ENCODE measurements at places on chromosomes 2 and 18. TPM values are rescaled to one million over a fixed set of nuclear protein-coding genes. Genes with fewer than 3 reads are reported as not detected.

GRCh38 chr2:104673225-104673624 is 180.7 kb upstream of the POU3F3 start:
- no peak for DNase-seq

- no peak for DNase-seq
Observed at GRCh38 chr2:14907014-14907612, 274.6 kb downstream of the LRATD1 start.

DNA sequence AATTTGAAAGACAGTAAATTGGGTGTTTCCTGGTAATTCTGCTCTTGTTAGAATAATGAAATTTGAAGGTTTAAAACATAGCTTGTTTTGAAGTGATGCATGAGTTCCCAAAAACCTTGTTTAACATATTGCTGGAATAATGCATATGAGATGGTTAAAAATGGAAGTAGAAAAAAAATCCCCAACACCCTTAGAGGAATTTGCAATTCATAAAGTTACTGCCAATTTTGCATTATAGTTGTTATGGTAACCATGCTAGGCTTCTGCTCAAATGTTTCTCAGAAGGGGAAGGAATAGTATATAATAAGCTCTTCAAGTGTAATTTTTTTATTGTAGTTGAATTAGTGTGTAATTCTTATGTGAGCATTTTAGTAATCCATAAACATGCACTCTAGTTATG is 49.1 kb downstream of the FASTKD2 start:
- DNase-seq, result no peak

GRCh38 chr2:61463769-61464475 is 7.0 kb downstream of the USP34 start:
- DNase-seq, result no peak

DNA sequence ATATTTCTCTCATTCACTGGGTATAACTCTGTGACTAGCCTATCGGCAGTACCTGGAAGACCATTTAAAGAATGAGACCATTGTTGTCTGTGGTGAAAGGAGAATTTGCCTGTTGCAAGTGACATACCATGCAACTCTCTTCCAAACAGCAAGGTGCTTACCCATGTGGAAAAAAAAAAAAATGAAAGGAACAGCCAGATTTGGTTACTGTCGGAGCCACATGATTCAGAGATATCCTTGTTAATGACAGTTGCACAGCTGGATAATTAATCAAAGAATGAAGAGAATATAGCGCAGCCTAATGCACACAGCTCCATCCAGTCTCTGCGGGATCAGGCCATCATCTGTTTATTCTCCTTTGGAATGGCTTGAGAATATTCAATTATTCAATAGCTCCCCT is 141.8 kb downstream of the HRH4 start:
- DNase-seq, result no peak

DNA sequence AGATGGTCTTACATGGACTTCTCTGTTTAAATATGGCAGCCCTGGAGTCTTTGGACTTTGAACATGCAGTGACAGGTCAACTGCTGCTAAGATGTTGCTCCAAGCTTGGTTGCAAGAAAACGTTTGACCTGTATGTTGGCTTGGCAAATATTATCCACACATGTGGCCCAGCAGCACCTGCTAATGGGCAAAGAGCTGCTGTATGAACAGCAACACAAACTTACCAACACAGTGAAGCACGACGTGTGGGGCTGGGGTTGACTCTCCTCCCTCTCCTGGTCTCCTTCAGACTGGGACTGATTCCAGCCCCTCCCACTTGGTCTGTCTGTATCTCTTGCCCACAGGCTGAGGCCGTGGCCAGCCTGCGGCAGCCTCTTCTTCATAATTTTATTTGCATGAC is 3.8 kb downstream of the KCNE4 start:
- no peak for DNase-seq

DNA sequence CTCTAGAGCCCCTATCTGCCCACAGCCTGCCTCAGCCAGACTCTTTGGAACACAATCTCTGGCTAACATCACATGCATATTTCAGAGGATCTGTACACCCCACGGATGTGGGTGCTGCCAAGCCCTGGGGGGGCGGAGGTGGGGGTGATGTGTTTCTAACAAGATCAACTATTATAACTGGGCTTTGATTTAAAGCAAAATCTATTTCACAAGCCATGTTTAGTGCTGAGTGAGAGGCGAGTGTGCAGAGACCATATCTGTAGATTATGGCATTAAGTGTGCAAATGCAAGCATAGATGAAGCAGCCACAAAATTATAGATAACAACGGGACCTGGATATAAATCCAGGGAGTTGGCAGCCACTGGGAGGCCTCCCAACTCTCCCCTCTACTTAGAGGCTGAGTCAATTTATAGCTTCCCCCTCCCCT is 135.8 kb upstream of the SMAD2 start:
- DNase-seq, result no peak

- no peak for DNase-seq
Observed at GRCh38 chr2:239991689-239992314, 33.3 kb downstream of the NDUFA10 start.

DNA sequence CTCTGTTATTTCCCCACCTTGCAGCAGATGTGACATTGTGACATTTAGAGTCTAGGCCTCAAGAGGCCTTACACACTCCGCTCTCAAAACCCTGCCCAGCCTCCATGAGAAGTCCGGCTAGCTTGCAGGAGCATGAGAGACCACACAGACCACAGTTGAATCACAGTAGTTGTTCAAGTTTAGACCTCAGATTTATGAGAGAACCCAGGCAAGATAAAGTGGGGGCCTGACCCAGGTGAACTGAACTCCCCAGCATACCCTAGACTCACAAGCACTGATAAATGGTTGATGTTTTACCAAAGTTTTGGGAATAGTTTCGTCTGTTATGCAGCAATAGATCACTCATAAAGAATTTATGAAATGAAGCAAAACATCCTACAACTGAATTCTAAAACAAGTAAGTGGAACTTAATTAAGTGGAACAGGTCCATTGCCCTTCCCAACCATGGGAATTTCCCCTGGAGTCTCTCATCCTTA is 4.7 kb upstream of the STAT1 start:
- no peak for DNase-seq

GRCh38 chr2:113078350-113078839 is 10.6 kb downstream of the IL1F10 start:
- DNase-seq, result no peak

DNA sequence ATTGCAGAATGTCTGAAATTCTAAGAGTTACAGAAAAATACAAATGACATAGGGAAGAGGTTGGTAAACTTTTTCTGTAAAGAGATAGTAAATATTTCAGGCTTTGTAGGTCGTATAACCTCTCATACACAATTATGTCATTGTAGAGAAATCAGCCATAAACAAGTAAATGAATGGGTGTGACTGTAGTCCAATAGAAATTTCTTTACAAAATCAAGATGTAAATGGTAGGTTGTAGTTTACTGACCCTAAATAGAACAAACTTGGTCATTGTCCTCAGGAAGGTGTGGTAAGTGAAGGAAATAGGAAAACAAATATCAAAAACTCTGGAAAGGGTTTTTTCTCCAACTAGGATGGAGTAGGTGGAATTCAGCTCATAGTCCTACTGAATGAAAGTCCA is 415.5 kb upstream of the SPHKAP start:
- DNase-seq, result no peak

- no peak for DNase-seq
Observed at GRCh38 chr2:119028327-119029174, 86.6 kb downstream of the MARCO start.

- DNase-seq, result no peak
Observed at GRCh38 chr18:77043541-77044280, 88.9 kb downstream of the MBP start.

GRCh38 chr2:42261518-42262195 is 92.5 kb downstream of the EML4 start:
- no peak for DNase-seq

Gene GCG
- not detected for total RNA-seq

Gene NAT8
- total RNA-seq, result not detected

Gene ASB18
- not detected for total RNA-seq

Gene SLC38A11
- 1.2 TPM for total RNA-seq

Gene FTCDNL1
- 2.3 TPM for total RNA-seq

Gene UGT1A7
- total RNA-seq, result not detected

Gene SRD5A2
- not detected for total RNA-seq

Gene IL1F10
- total RNA-seq, result not detected

Gene NEU2
- total RNA-seq, result not detected

Gene CPS1
- total RNA-seq, result 6.9 TPM

Gene PRKAG3
- 0.49 TPM for total RNA-seq
